ENCODE measurements at places on chromosomes 3 and 15. TPM values are rescaled to one million over a fixed set of nuclear protein-coding genes. Genes with fewer than 3 reads are reported as not detected.

Gene PARP15
- total RNA-seq, result 1.4 TPM

Gene CYP1A2
- total RNA-seq, result not detected

Gene ADGRG7
- total RNA-seq, result not detected

Gene ERICH6
- total RNA-seq, result not detected

DNA sequence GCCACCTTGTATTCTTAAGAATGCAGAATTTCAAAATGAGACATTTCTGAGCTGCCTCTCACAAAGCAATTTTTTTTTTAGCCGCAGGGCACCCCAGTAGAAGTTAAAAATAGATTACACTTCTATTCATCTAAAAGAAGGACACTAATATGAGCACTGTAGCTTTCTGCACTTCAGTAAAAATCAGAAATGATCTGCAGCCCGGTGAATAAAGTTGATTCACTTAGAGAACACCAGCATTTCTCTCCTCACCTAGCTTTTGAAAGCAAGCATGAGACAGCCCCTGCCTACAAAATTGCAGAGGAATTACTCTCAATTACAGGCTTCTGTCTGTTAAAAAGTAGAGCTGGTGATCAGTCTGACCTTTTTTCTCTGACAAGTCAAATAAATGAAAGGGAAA, 1062.4 kb downstream of the FHIT start:
- H3K27me3 ChIP-seq, result no peaks in the 10 kb centered on the region
- H3K36me3 ChIP-seq, result no peaks in the 10 kb centered on the region
- no peak overlapping the region for H3K27ac ChIP-seq
- DNase-seq, result no peak

DNA sequence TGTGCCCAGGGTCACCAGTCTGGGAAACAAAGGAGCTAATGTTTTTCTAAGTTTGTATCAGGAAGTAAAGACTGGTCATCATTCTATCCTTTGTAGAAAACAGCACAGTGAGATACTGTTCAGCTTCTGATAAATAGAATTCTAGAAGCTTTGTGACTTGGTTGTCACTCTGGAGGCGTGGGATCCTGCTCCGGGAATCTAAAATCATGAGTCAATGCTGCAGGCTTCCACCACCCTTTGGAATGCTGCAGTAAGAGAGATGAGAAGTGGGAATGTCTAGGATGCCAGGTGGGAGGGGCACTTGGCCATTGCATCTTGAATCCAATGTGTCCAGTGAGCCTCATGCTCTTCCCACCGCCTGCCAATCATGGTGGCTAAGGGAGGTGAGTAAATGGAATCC, 40.9 kb downstream of the SAMMSON start:
- no peak for DNase-seq
- H3K27ac ChIP-seq, result no peak overlapping the region
- H3K4me3 ChIP-seq, result no peak overlapping the region
- no peaks in the 10 kb centered on the region for H3K4me1 ChIP-seq
- H3K36me3 ChIP-seq, result no peaks in the 10 kb centered on the region

GRCh38 chr3:54433846-54434245, 311.5 kb downstream of the CACNA2D3 start:
- no peak for DNase-seq
- H3K4me3 ChIP-seq, result no peak overlapping the region
- H3K36me3 ChIP-seq, result no peaks in the 10 kb centered on the region

DNA sequence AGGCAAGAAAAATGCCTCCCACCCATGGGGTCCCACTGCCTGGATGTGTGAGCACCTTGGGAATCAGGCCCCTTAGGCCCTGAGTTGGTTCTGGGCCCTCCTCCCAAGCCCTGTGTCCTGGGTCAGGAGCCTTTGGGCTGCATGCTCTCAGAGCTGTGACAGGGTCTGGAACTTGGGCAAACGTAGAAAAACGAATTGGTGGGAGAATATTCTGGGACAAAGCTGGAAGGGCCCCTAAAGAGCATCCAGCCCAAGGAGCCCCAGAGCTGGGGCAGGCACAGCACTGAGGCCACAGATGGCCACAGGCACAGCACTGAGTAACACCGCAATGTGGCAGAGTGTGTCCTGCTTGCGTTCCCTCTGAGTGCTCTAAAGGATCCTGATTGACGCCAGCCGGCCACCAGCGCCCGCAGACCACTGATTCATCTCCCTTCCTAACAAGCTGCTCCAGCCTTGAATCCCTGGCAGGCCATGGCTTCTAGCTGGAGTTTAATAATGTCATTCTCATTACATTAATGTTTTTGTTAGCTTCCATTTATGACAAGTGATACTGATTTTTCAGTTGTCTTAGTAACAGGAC, 18.6 kb upstream of the SEC13 start:
- no peak overlapping the region for H3K4me3 ChIP-seq
- no peaks in the 10 kb centered on the region for H3K36me3 ChIP-seq
- H3K27ac ChIP-seq, result no peak overlapping the region
- DNase-seq, result no peak
- H3K27me3 ChIP-seq, result no peaks in the 10 kb centered on the region

- H3K27me3 ChIP-seq, result peaks cover 83% of the 10 kb centered on the region
- no peak overlapping the region for H3K4me3 ChIP-seq
- H3K4me1 ChIP-seq, result no peaks in the 10 kb centered on the region
- no peak for DNase-seq
Measured at GRCh38 chr15:89400116-89400781, 65.6 kb upstream of the POLG start.

DNA sequence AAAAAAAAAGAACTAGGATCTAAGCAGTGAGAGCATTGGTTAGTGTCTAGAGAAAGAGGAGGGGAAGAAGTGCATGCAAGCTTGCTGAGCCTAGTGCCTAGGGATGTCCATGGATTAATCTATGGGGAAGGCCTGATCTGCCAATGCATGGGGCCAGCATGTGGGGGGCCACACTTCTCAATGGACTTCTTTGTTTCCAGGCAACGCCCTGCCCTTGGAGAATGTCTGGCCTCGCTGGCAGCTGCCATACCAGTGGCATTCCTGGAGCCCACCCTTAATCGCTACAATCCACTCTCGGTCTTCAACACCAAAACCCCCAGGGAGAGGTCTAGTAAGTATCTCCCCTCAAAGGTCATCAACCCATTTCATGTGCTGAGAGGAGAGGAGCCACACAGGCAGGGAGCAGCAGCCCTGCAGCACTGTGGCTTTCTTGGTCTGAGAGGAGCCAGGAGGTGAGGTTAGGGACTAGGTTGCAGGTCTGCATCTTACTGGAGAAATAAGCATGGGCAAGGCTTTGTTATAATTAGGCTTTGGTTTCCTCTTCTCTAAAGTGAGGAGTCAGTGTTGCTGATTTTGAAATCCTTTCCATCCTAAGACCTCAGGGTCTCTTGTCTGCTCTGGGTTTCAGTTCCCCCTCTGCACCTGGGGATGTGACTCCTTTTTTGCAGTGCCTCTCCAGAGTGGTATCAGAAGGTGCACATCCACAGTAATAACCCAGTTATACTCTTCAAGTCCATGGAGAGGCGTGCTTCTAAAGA, 188.1 kb upstream of the CHRM5 start:
- no peak for DNase-seq
- no peak overlapping the region for H3K27ac ChIP-seq
- no peak overlapping the region for H3K4me3 ChIP-seq

Measured in endothelial cell of umbilical vein (primary cell).